MV-4-11 (cell line): ENCODE measurements at places on chromosomes 6 and 20.

DNA sequence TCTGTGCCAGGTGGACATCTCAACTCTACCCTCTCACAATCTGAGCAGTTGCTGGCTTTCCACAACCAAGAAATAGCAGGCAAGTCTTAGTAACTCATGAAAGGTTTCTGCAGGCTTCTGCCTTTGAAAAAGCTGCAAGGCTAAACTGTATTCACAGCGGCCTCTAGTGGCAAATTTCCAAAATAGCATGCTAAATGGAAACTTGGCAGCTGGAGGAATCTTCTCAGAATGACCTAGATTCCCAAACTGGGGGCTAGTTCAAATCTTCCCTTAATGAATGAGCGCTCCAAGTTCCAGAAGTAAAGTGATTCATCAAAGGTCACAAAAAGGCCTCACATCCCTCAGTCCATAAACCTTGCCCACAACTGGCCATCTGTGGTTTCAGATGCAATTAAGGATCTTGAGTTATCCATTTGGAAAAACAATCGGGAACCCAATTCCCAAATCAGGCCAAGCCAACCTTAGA, 11.9 kb upstream of the CPNE5 start:
- peak; percentile 65 for DNase-seq

GRCh38 chr6:11798538-11798937, 19.9 kb upstream of the ADTRP start:
- DNase-seq = no peak

DNA sequence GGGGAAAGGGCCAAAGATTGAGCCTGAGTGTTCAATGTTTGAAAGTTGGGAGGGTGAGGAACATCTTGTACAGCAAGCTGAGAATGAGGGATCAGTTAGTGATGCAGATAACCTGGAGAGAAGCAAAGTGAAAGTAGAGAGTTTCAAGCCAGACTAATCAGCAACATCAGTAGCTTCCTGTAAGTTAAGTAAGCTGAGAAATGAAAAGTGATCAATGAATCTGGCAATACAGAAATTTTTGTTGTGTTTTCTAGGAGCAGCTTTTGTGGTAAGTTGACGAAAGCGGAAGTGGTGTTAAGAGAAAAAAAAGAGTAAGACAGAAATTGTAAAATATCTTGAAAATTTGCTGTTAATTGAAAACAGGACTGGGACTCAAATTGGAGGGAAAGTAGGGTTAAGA, 855.5 kb upstream of the MAP3K7 start:
- DNase-seq = no peak

GRCh38 chr6:166683477-166683876, 56.4 kb upstream of the RPS6KA2 start:
- DNase-seq = no peak

GRCh38 chr6:113011801-113012200, 664.7 kb downstream of the RFPL4B start:
- no peak for DNase-seq

DNA sequence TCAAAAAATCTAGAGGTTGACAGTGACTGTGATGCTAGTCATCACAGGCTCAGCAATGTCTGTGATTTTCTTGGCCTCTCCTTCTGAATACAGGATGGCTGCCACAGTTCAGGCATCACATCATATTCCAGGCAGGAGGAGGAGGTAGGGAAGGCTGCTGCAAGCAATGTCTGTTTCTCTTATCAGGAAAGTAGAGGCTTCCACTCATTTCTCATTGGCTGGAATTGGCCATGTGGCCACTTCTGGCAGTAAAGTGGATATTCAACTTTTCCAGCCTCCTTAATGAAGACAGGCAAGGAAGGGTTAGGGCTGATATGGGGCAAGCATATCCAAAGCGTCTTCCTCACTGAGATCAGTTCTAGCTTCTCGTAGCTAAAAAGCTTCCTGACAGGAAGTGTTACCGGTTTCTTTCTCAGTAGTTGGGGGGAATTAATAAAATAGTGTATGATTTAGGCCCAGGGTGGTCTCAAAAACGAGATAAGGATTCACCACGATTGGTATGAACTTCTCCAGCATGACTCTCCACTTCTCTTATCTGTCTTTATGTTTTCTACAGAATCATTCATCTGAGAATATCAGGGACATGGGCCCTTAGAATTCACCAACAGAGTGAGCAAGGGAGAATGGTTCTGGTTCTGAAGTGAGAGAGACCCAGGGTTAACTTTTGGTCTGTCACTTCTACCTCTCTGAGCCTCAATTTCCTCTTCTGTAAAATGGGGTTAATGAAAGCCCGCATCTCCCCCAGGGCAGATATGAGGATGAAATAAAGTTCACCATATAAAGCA, 32.7 kb upstream of the PSMF1 start:
- no peak for DNase-seq

- DNase-seq = peak; percentile 79
These were observed 45.2 kb downstream of the DSTN start for GRCh38 chr20:17614812-17615644.

DNA sequence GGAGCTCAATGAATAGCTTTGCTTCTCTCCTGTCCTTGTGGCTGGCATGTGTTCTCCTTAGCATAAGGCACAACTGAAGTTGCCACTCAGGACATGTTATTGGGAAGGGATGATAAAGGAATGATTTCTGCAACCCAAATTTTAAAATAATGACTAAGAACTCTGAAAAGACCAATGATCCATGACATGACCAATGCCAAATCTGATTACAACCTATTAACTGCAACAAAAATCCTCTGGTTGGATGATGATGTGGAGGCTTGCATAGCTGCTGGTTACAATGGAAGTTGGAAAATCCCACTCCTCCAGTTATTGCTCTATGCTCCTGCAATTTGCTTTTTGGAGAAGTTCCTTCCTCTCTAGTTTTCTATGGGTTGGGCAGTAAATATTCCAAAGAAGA, 63.4 kb upstream of the FBXL4 start:
- DNase-seq = no peak
